Activated T-cell treated with anti-CD3 and anti-CD28 coated beads, Interleukin-2, amount 50 U/mL, for 48 hours (primary cell): ENCODE measurements at places on chromosomes 12 and 14.

- DNase-seq = no peak
These were observed 47.5 kb downstream of the NOS1 start for GRCh38 chr12:117313926-117314325.

- no peak for DNase-seq
These were observed 169.1 kb upstream of the AVPR1A start for GRCh38 chr12:63319936-63320633.

GRCh38 chr12:47860873-47861272 lies 41.2 kb upstream of the HDAC7 start:
- DNase-seq = no peak

DNA sequence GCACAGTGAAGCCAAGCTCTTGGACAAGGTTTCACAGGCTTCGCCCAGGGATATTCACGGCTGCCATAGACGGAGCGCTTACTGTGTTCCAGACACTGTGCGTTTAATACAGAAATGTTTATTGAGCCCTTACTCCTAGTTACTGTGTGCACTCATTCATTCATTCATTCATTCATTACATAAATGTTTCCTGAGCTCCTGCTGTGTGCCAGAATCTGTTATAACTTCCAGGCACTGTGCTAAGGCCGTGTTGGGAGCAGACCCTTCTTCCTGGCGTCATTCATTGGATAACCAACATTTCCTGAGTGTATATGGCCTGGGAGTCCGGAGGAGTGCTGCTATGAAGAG lies 760 bp upstream of the MED13L start:
- no peak for DNase-seq

DNA sequence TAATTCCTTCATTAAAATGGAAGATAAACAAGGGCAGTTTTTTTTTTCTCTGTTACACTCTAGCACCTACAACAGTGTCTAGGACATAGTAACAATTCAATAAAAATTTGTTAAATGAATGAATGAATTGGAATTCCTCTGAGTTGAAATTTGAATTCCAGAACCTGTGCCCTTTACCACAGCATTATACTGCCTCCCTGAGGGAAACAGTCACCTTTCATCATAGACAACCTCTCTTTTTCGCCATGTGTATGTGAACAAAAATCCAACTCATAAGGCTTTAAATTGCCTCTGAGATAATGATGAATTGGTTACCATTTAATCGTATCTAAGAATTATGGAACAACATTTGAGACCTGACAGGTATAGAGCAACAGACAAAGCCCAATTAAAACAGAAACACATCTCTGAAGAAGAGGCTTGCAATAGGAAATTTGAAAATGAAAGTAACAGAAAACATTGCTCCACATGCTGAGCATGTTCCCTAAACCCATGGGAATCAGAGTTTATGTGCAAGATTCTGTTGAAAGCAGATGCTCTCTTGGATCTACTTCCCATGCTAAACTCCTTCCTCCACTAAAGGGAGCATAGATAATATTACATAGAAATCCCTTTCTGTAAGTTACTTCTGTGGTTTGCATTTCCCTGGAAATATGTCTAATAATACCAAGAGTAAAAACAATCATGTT lies 657.8 kb downstream of the GALC start:
- no peak for DNase-seq

- no peak for DNase-seq
These were observed 17.2 kb upstream of the CACNA1C start for GRCh38 chr12:2035431-2036055.

- DNase-seq = no peak
These were observed 41.6 kb downstream of the SCN8A start for GRCh38 chr12:51632623-51633022.

- DNase-seq = no peak
These were observed 8.9 kb downstream of the TGFB3 start for GRCh38 chr14:75972801-75973421.

GRCh38 chr14:62847168-62847567 lies 198.1 kb downstream of the KCNH5 start:
- no peak for DNase-seq
